Effector memory CD4-positive, alpha-beta T cell (primary cell): ENCODE measurements at places on chromosomes 3 and 15.

- no peak for DNase-seq
Observed at GRCh38 chr3:77620009-77620408, 580.1 kb downstream of the ROBO2 start.

GRCh38 chr15:56798639-56799038 is 65.3 kb upstream of the ZNF280D start:
- DNase-seq: no peak

DNA sequence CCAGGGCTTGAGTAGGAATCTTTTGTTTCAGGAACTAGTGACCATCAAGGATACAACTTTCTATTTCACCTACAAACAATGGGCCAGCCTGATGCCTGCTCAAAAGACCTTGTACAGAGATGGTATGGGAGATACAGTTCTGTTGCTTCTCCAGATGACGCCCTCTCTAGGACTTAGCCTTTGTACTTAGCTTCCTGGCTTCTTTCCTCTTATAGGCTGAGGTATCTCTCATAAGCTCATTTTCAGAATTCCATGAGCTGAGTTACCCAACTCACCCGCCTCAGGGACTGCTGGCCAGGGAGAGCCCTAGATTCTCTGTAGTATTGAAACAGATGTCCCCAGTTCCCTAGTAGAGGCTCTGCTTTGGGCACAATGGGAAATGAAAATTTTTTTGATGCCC is 8.6 kb upstream of the ZNF620 start:
- DNase-seq: no peak

DNA sequence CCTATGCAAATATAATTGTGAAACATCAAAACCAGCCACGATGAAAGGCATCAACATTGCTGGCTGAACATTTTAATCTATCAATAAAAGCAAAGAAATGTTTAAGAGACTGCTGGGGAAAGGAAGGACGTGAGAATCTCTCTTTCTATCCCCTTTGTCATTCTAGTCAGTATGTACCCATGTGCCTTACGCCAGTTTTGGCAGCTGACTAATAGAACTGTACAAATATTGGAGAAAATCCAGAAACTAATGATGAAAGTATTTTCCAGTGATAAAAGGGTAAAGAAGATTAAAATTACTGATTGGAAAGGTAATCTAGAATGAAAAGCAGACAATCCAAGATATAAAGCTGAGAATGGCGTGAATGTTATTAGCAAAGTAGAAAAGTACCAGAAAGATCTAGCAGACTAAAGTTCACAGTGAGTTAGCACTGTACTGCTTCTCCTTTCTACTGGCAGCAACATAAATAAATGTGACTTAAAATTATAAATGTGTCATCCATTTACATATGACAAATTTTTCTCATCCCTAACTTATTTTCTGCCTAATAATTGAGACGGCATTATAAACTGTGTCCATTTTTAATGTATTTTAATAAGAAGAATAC is 401.9 kb upstream of the CNTN4 start:
- DNase-seq: no peak

DNA sequence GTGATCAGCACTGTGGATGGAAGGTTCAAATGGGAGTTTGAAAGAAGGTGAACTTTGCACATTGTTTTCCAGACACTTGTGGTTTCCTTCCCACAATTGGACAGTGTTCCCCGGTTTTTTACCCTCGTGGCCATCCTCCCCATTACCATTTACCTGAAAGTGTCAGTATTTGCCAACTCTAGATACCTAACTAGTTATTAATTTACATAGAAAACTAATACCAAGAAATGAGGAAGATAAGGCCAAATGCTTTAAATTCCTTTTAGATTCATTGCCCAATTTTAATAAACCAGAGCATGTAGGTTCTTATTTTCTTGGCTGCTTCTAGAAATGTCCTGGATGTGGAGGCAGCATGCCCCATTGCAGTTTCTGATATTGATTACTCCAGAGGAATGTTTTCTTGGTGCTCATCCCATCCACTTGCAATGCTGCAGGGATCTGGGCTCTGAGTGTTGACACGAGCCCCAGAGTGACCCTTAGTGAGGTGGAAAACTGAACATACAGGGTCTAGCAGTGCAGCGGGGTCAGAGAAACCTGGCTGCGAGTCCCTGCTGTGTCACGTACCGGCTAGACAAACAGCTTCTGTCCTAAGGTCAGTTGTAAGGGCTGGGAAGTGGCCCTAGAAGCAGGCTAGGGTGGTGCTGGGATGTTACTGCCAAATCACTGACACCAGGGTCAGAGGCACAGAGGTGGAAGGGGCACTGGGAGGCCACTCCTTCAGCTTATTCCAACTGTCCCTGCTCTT is 23.5 kb downstream of the LSM3 start:
- DNase-seq: no peak

- no peak for DNase-seq
Observed at GRCh38 chr15:47787875-47788274, 70.6 kb downstream of the SEMA6D start.

DNA sequence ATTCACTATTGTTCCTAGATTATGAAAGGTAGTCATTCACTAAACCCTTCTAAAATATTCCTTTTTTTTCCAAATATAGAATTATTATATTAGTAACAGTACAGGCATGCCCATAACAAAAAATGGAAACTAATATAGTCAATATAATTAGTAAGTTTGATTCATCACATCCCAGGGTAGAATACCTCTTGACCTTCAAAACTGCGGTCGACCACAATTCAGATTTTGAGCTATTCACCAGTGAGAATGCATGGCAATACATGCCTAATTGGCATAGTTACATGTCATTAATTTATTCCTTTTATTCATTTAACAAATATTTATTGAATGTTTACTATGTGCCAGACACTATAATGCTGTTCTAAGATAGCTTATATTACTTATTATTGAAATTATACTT is 98.0 kb downstream of the CHL1 start:
- no peak for DNase-seq

GRCh38 chr3:141540531-141540930 is 53.7 kb downstream of the RASA2 start:
- DNase-seq: no peak

- no peak for DNase-seq
Observed at GRCh38 chr3:44506961-44507360, 29.5 kb upstream of the ZNF445 start.

GRCh38 chr15:85672332-85673084 is 122.2 kb downstream of the KLHL25 start:
- DNase-seq: no peak

- DNase-seq: no peak
Observed at GRCh38 chr3:172159962-172160538, 120.7 kb downstream of the FNDC3B start.

DNA sequence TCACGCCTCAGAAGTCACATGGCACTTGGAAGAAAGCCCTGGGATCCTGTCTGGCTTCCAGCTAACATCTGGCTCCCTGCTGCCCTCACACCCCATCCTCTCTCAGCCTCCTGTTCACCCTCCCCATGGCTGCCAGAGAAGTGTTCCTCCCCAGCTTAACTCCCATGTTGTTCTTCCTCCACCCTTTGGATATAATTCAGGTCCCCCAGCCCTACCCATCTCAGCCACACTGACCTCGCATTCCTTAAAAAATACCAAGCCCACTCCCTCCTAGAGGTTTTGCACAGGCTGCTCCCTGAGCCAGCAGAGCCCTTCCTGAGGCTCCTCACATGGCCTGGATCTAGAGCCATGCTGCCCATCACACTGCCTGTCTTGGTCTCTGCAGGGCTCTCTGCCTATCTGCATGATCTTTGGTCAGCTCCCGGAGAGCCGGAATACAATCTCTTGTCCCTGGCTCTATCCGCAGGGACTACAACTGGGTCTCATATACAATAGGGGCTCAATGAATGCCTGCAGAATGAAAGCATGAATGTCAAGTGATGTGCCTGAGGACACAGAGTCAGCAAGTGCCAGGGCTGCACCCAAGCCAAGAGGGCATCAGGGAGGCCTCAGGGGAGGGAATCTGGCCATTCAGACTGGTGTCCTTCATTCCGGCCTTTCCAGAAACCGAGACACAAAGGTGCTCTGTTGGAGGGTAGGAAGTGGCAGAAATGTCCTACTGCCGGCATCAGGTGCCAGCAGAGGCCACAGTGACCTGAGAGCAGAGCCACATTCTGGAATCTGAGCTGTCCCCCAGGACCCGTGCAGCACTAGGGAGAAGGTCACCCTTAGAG is 3.8 kb upstream of the TKT start:
- no peak for DNase-seq

DNA sequence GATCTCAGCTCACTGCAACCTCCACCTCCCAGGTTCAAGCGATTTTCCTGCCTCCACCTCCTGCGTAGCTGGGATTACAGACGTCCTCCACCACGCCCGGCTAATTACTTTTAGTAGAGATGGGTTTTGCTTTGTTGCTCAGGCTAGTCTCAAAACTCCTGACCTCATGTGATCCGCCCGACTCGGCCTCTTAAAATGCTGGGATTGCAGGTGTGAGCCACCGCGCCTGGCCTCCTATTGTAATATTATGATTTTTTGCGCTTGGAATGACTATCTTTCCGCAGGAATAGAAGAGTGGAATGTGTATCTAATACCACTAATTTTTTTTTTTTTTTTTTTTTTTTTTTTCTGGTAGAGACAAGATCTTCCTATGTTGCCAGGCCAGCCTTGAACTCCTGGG is 1.8 kb downstream of the ARL8B start:
- DNase-seq: no peak

DNA sequence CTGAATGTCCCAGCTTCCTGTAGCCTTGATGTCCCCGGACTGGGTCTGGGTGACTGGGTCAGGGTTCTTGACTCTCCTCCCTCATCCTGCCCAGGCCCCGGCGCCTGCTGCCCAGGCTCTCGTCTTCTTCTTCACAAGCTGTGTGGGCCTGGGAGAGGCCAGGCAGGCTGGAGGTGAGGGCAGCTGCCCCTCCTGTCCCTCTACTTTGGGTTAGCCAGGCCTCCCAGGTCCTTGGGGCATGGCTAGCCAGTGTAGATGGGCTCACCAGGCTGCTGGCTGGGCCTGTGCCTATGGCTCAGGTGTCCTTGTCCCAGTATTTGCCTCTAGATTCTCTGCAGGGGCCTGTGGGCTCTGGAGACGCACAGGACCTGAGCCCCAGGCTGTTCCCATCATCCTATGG is 31.8 kb downstream of the TKT start:
- DNase-seq: no peak

GRCh38 chr15:91521996-91522395 is 331.5 kb upstream of the SLCO3A1 start:
- no peak for DNase-seq

DNA sequence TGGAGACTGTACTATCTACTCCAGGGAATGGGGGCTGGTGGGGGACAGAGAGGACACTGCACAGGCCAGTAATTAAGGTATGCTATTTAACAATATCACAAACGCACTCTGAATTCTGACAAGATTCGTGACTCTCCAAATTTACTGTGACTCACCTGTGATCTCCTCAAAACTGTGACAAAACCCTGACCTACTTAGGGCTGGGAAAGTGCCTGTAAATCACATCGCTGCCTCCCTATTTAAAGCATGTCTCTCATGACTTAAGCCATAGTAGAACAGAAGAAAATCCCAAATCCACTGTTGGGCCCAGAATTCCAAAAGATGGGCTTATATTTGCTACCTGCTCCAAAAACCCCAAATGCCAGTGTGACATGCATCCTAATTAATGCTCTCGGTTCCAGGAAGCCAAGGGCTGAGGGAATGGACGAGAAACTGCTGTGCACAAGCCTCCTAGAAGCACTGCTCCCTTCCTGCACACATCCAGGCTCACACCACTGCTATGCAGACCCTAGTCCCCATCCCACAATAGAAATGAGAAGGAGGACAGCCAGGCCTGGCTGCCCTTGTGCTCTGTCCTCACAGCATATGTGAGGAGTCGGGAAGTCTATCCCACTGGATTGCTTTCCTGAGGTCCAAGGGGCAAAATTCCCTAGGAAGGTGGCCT is 187.7 kb upstream of the CHRNA7 start:
- DNase-seq: no peak

GRCh38 chr3:71710906-71711494 is 14.2 kb downstream of the EIF4E3 start:
- no peak for DNase-seq

DNA sequence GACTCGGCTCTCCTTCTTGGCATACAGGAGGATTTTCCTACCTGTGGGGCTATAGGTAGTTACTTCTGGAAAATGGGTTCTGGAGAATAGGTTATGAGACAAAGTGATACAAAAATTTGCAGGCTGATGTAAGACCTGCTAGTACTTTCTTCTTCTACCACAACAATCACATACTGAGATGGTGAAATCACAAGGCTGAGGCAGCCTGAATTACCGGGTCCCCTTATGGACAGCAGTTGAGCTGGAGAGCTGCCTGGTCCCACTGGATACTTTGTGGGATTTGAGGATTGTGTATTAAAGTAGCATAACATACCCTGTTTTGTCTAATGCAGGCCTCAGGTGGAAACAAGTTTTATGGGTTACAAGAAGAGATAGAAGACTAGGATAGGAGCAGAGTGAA is 86.5 kb upstream of the FAM98B start:
- no peak for DNase-seq

DNA sequence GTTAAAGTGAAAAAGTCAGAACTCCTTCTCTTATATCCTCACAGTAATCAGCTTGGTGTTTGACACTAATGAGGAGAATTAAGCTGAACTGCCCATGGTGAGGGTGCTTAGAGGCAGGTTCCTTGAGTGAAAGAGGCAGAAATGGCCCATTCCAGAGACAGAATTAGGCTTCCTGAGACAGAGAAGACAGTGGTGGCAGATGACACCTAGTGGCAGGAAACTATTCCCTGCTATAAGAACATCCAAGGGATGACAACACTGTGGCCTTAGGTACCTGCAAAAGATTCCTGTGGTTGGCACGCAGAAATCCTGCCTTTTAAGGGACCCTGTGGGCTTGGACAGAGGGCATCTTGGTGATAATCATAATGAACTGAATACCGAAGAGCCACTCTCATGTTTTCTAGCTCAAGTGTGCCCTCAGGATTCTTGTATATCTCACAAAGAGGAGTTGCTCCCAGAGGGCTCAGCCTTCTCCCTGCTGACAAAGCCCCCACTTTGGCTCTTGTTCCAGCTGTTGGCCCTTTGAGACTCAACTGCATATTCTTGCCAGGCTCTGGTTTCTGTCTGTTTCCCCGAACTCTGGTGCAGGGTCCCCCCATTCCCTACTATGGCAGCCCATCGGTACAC is 56.0 kb downstream of the KBTBD12 start:
- no peak for DNase-seq

DNA sequence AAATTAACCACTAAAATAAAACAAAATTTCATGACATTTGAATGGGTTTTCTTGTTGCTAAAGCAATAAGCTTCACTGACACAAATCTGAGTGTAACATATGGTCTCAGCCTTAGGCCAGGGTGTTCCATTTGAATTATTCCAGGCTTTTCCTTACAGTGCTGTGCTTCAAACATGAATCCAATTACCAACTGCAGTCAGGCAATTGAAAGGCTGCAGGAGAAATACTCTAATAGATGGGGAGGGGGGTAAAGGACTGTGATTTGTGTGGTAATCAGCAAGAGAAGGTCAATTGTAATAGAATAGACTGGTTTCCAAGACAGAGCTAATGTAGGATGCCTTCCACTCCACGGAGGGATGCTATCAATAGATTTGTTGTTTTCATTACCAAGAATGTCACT is 466.7 kb downstream of the C3orf38 start:
- no peak for DNase-seq

DNA sequence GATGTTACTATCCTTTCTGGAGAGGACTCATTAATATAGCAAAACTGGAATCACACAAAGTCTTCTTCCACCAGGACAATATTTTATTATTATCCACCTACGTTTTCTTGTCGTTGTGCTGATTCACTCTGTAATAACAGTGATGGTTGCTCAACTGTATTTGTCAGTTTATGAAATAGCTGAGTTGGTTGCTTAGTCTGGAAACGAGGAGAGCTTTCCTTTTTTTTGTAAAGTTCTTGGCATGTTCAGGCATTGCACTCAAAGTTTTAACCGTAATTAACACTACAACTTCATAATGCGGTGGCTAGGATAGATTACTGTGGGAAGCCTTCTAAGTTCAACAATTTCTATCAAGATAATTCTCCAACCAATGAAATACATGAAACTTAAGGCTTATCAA is 131.2 kb downstream of the RAP2B start:
- DNase-seq: no peak
